ENCODE measurements at places on chromosomes 6 and 20.

DNA sequence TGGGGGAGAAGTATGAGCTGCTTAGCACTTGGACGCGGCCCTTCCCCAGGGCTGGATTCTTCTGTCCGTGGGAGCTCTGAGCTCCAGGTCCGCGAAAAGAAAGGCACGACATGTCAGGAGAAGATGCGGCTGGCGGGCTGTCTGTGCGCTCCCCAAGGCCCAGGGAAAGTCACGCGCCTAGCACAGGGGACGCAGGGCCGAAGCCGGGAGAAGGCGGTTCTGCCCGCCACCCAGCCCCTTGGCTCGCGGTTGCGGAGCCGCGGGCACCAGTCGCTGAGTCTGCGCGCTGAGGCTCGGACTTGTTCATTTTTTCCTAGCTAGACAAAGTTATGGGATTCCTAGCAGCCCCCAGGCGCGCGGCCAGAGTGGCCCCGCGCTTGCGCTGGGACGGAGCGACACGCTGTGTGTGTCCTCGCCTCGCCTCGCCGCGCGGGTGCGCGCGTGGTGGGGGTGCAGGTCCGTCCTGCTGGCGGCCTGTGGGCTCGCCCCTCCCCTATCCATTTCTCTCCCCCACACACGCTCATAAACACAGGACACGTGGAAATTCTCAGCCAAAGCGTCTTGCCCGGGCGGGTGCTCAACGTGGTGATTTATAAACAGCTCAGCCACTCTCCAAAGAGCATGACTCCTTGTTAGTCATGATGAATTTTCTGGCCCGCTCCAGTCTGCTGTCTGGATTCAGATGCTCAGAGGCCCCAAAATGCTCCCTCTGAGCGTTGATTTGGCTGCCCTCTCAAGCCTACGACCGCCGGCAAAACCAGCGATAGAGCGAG lies 1.9 kb upstream of the POU3F2 start:
- peak; percentile 58 for DNase-seq

GRCh38 chr6:75946146-75946831 lies 126.2 kb downstream of the IMPG1 start:
- DNase-seq: no peak

DNA sequence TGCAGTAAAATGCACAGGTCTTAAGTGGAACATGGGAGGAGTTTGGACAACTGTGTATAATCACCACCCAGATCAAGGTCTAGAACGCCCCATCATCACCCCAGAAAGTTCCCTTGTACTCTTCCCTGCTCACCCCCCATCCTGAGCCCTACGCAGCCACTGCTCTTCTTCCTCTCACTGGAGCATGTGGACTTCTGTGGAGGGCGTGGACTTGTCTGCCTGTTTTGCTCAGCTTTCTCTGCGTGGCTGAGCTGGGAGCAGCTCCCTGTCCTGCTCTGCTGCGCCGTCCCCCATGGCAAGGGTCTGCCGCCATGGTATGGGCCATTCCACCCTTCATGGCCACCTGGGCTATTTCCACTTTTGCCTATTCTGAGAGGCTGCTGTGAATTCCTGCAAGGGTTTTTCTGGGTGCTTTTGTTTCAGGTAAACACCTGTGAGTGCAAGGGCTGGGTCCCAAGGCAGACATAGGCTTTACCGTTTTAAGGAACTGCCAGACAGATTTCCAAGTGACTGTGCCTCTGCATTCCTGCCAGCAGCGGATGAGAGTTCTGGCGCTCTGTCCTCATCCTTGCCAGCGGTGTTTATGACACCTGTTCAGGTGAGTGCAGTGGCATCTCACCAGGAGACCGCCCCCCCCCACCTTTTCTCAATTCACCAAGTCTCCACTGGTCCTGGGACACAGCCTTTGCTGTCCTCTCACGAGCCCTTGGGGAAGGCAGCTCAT lies 19.7 kb downstream of the PCK1 start:
- no peak for DNase-seq

DNA sequence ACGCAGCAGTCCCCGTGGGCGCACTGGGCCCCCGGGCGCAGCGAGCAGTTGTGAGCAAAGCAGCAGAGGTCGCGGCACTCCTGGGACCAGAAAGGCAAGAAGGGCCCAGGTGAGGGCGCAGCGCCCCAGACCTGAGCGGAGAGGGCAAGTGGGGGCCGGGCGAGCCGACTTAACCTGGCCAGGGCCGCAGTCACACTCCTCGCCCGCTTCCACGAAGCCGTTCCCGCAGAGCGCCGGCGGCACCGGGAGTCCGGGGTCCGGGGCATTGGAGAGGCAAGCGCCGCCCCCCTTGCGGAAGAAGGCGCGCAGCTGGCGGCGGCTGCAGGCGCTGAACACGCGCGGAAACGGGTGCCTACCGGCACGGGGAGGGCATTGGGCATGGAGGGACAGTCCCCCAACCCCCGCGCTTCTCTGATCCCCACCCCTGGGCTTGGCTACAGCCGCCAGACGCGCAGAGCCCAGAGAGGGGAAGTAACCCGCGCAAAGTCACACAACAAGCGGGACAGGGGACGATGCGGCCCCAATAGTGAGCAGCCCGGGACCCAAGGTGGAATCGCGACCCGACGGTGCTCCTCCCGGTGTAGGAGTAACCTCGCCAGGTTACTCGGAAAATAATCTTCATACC lies 9.2 kb downstream of the ADAM33 start:
- DNase-seq: no peak

DNA sequence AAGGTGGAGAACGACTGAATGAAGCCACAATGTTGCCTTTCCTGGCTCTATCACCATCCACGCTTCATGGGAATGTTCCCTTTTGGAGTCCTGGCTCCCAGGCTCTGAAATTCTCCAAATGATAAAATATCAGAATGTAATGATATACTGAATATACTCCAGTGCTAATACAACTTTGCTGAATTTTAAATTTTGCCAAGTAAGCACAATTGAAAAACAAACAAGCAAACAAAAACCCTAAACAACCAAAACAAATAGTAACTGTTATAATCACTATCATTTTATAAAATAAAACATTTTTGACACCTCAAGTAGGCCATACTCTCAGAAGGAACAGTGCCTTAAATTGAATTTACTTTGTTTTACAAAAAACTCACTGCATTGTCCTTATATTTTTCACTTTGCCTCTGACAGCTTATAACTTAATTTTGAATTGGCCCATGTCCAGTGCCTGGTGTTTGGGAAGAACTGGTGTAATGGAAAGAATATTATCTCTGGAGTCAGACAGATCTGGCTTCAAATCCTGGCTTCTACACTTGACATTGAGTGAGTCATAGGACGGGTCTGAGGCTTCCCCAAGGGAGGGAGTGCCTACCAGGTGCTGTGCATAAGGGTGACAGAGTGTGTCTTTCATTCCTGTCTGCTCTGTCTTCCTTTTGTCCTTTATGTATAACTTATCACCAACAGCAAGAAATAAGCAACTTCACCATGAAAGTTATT lies 698.3 kb downstream of the EPM2A start:
- DNase-seq: no peak

- no peak for DNase-seq
Measured at GRCh38 chr20:7996898-7997297, 22.7 kb downstream of the TMX4 start.

- DNase-seq: peak; percentile 72
Measured at GRCh38 chr6:46848684-46849360, 55.6 kb downstream of the MEP1A start.

All from NCI-H1417 (cell line).